ENCODE measurements at places on chromosomes 13 and 19. TPM values are rescaled to one million over a fixed set of nuclear protein-coding genes. Genes with fewer than 3 reads are reported as not detected.

Gene DCT
- not detected for total RNA-seq

Gene KLC3
- not detected for total RNA-seq

Gene EID2B
- total RNA-seq = 0.56 TPM

Gene CACNG8
- 0.03 TPM for total RNA-seq

Gene C19orf44
- total RNA-seq = 3.2 TPM

Gene ADGRE1
- 0.85 TPM for total RNA-seq

Gene BEST2
- 22.6 TPM for total RNA-seq

Gene PSG11
- total RNA-seq = not detected

Gene ZNF599
- 3.5 TPM for total RNA-seq

Gene ETV2
- 1.9 TPM for total RNA-seq

All from colonic mucosa (tissue), 4 donors.